ENCODE measurements at places on chromosomes 7 and 10. TPM values are rescaled to one million over a fixed set of nuclear protein-coding genes. Genes with fewer than 3 reads are reported as not detected.

The MSS51 gene
- total RNA-seq = 3.9 TPM

The MDFIC gene
- total RNA-seq = 34.9 TPM

The LRRC18 gene
- not detected for total RNA-seq

The CRHR2 gene
- total RNA-seq = 2.4 TPM

The DPYSL4 gene
- total RNA-seq = 22.1 TPM

The H2BK1 gene
- total RNA-seq = not detected

The WNT8B gene
- total RNA-seq = 0.10 TPM

The PNLIPRP1 gene
- not detected for total RNA-seq

The TUBAL3 gene
- total RNA-seq = 0.66 TPM

The MSANTD7 gene
- total RNA-seq = 18.2 TPM

The KCTD7 gene
- 30.7 TPM for total RNA-seq

The PCLO gene
- 19.7 TPM for total RNA-seq

The FAM25G gene
- total RNA-seq = not detected

The LRMDA gene
- total RNA-seq = 5.6 TPM

The HYAL4 gene
- not detected for total RNA-seq

The ANKRD30A gene
- not detected for total RNA-seq

The TRIM4 gene
- total RNA-seq = 16.7 TPM

The SEMA3D gene
- 35.7 TPM for total RNA-seq

The ADRA2A gene
- 6.6 TPM for total RNA-seq

The FAM180A gene
- total RNA-seq = 0.61 TPM

The CHRM2 gene
- total RNA-seq = 29.1 TPM

The SPOCK2 gene
- total RNA-seq = 188 TPM

The C10orf62 gene
- 0.50 TPM for total RNA-seq

The UCMA gene
- total RNA-seq = not detected

The GCK gene
- total RNA-seq = 5.1 TPM

The ZPBP gene
- not detected for total RNA-seq

The CFAP43 gene
- total RNA-seq = 15.0 TPM

The FEZF1 gene
- not detected for total RNA-seq

The GPR85 gene
- total RNA-seq = 46.8 TPM

The PDGFA gene
- 25.5 TPM for total RNA-seq

The GCC1 gene
- total RNA-seq = 13.1 TPM

The C7orf57 gene
- 1.8 TPM for total RNA-seq
